NCI-H526 treated with DMSO at 0.1 percent for 48 hours (cell line): ENCODE measurements at places on chromosomes 2 and 18.

DNA sequence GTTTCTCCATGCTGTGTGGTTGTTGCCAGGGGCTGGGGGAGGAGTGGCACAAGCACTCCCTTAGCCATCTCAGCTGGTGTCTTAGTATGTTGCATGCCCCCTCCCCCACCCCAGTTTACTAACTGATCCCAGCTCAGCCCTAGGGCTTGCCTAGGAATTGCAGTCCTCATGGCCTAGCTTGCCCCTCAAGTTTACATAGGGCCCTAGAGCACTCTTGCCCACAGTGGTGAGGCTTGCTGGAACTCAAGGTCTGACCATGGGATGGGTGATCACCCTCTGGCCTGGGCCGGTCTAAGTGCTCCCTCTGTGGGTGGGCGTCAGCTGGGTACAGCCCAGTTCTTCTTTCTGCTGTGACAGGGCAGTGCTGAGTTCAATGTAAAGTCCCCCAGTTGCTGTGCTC lies 156.1 kb upstream of the PIEZO2 start:
- no peak for DNase-seq

- DNase-seq = no peak
Observed at GRCh38 chr18:2070631-2071030, 500.7 kb downstream of the METTL4 start.

DNA sequence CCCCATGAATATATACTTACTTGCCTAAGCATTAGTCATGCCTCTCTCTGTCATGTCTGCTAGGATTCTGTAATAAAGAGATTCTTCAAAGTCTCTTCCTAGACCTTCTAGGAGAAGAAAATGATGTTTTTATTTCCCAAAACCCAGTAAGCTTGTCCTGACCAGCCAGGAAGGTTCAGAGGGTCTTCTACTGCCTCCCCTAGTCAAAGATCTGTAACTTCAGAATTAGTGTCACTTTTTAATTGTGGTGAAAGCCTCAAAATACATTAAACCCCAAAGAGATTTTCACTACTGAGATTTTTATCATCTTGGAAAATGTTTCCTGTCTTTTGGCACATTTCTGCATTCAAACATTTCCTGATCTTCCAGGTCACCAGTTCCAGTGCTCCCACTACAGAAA lies 232.9 kb upstream of the STK17B start:
- no peak for DNase-seq

DNA sequence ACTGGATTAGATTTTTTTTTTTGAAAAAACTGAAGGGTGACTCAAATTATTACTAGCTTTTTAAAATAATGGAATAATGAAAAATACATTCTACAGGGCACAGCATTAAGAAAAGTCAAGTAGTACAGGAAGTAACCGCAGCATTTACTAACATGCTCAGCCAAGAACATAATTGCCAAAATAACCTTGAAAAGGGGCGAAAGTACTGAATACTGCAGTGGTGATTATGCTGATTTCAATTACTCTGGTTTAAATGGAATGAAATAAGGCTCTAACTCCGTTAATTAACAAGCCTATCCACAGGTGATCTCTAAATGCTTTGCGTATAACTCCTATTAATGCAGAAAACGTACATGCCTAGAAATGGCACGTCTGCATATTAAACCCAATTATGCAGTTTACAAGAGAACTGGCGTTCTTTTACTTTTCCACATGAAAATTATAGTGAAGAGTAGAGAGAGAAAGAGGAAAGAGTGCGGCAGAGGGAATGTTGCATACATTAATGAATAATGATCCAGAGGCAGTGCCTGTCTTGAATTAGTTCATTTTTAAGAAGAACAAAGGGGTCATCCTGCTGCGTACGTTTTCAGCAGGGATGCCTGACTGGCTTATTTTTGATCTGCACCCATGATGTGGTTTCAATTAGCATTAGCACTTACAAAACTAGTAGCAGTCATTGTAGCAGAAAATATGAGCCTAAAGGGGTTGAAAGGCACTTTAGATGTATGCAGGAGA lies 612.4 kb downstream of the NYAP2 start:
- DNase-seq = no peak

- peak; percentile 87 for DNase-seq
Observed at GRCh38 chr2:176584333-176584732, 315.1 kb downstream of the MTX2 start.

GRCh38 chr2:20419007-20419576 lies 27.8 kb upstream of the RHOB start:
- DNase-seq = no peak

DNA sequence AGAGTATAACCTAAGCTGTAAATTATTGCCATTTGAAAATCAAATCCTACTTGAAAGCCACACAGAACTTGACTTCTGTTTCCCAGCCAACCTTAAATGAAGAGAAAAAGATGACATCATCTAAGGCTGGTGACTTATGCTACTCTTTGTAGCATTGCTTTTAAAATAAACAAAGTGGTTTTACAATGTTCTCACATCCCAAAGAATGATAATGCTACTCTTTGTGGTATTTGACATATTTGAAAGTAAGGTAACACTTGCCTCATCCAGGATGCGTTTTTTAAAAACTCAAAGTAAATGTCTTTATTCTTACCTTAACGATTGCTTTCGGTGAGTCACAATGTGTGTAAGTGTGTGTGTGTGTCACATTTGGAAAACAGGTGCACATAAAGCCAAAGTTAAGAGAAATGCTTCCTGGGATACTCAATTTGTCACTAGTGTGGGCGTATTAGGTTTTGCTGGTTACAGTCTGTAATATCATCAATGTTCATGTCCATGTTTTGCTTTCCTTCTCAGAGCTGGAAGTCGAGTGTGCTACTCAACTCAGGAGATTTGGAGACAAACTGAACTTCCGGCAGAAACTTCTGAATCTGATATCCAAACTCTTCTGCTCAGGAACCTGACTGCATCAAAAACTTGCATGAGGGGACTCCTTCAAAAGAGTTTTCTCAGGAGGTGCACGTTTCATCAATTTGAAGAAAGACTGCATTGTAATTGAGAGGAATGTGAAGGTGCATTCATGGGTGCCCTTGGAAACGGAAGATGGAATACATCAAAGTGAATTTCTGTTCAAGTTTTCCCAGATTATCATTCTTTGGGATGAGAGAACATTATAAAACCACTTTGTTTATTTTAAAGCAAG lies 2.6 kb downstream of the PMAIP1 start:
- no peak for DNase-seq

GRCh38 chr2:140714586-140714985 lies 1416.2 kb downstream of the LRP1B start:
- no peak for DNase-seq

DNA sequence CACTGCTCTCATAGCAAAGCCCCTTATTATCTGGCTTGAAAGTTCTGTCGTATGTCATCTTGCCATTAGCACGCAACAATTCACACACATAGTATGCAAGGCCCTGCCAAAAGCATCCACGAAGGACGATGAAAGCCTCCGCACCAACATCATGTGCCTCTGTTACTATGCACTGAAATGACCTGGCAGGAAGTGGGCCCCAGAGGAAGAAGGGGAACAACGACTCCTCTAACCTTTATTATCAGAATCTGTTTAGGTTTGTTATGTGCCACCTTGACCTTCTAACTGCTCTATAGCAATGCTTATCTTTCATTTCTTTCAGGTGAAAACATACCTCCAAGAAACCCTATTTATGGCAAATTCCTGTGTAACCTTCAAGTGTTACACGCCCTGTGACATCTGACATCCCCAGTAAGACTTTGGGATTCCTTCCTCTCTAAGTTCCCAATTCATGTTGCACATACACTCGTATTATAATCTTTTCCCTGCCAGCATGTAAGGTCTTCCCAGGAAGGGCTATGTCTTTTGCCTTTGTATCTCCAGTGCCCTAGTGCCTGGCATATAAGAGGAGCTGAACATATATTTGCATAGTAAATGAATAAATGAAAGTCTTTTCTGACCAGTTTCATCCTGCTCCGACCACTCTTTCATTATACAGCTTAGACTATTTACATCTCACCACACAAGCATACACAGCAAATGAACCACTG lies 7.0 kb upstream of the NDUFV2 start:
- DNase-seq = peak; percentile 85

DNA sequence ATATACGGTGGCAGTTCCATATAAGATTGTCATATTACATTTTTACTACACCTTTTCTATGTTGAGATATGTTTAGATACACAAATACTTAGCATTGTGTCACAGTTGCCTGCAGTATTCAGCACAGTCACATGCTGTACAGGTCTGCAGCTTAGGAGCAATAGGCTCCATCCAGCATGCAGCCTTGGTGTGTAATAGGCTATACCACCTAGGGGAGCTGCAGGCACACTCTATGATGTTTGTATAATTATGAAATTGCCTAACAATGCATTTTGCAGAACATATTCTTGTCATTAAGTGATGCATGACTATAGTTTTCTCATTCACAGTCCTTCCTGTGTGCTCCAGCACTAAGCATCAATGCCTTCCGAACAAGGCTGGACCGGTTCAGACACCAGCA lies 133.4 kb downstream of the NDUFA10 start:
- DNase-seq = no peak

- no peak for DNase-seq
Observed at GRCh38 chr2:12982149-12982584, 265.4 kb downstream of the TRIB2 start.

DNA sequence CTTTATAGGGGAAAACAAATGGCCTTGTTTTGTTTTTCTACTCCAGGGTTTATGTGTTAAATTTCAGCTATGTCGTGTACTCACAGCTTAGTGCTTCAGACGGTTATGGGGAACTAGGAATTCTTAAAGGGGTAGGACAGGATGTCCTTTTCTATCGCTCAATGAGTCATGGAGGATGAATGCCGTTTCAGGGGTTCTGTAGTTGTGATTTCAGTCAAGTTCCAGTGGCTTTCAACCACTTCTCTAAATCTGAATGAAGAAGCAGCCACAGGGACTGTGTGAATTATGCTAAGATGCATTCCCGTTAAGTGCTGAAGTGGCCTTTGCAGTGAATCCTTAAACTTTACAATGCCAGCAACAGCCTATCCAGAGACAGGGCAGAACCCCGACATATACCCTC lies 1231.7 kb upstream of the ZEB2 start:
- no peak for DNase-seq

DNA sequence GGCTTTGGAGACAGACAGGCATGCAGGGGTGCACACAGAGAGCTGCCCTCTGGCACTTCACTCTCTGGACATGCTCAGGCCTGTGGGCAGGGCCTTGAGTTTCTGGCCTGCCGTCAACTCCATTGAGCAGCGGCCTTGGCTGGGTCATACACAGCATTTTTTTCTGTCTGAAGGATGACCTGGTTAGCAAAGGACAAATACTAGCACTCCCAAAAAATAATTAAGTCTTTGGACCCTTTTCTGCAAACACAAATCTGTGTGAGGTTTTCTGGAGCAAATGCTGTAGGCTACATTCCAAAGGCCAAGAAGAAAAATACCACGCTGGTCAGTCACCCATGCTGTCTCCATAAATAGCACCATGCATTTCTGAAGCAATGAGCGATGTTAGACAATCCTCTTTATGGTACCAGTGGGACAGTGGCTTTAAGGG lies 124.7 kb upstream of the CTAGE1 start:
- no peak for DNase-seq

- no peak for DNase-seq
Observed at GRCh38 chr2:96159084-96159830, 14.0 kb upstream of the DUSP2 start.

- DNase-seq = no peak
Observed at GRCh38 chr2:9299161-9300100, 92.8 kb downstream of the ASAP2 start.

DNA sequence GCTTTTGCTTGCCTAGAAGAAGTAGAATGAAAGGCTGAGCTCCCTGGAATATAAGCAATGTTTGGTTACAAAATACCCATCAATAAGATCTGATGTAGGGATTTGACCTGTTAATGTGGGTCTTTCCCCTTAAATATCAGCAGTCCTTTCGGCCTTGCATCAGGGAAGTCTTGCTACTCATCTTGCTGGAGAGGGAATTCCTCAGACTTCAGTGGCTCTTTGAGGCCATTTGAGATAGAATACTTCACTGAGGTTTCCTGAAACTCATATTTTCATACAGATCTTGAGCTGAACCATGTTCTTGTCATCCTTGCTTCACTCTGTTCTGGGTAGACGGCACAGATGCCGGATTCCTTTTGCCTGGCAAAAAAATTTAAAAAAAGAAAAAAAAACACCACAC lies 3.9 kb downstream of the TWIST2 start:
- DNase-seq = no peak

DNA sequence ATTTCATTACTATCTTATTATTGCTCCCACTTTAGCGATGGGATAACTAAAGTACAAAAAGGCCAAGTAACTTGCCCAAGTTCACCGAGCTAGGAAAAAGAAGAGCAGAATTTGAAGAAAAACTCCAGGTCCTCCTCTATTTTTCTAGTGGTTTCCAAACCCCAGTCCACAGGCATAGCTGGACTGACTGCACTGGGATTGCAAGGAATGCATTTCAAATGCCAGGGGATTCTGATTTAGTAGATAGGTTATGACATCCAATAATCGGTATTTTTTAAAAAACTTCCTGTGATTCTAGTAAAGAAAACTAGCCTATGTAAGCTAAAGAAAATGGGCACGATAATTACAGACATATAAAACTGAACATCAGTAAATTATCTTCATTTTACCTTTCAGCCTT lies 62.7 kb upstream of the GALNT5 start:
- DNase-seq = no peak

DNA sequence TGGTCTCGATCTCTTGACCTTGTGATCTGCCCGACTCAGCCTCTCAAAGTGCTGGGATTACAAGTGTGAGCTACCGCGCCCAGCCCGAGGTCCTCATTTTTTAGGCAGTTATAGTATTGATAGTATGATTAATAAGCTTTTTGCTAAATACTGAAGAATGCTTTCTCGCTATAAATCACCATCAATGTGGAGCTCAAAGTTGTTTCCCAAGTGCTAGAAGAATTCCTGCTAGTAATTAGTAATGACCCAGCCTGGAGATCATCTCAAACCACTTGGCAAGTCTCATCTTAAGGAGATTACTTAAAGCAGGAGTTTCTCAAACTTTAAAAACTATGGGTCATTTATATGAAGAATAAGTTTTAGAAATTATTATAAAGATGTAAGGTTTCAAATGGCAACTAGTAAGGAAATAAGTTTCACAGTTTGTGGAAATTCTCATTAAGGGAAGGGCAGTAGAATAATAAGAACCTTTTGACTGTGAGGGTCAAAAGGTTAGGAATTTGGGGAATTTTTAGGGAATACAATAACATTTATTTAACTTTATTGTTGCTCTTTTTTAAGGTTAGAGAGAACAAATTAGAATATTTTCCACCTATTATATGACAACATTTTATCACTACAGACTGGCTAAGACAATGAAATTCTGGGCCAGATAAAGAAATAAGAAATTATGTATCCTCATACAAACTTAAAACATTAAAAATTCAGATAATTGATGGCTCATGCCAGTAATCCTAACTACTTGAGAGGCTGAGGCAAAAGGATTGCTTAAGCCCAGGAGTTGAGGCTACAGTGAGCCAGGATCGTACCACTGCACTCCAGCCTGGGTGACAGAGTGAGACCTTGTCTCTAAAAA lies 148.6 kb upstream of the MAP3K20 start:
- no peak for DNase-seq

DNA sequence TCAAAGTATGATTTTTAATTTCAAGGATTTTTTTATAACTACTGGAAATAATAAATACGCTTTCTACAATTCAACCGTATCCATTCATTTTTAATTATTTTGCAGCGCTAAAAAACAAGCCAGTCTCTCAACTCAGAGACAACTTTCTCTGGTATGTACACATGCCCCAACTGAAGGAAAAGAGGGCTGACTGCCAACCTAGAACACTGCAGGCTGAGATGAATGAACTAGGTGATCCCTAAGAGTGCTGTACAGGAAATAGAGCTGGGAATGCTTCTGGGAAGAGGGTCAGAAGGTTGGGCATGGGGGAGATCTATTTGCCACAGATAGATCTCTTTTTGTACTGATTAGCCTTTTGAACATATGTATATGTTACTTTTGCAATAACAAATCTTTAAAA lies 460.1 kb downstream of the NR4A2 start:
- DNase-seq = no peak

GRCh38 chr2:241804326-241805229 lies 4.4 kb upstream of the NEU4 start:
- DNase-seq = peak; percentile 38
